ENCODE measurements at places on chromosomes 3 and 15. TPM values are rescaled to one million over a fixed set of nuclear protein-coding genes. Genes with fewer than 3 reads are reported as not detected.

GRCh38 chr15:67469680-67470079 lies 51.3 kb upstream of the C15orf61 start:
- DNase-seq, result no peak

- no peak for DNase-seq
Measured at GRCh38 chr3:177946497-177946896, 589.7 kb upstream of the KCNMB2 start.

GRCh38 chr3:11364181-11364580 lies 92.0 kb downstream of the ATG7 start:
- DNase-seq, result no peak

DNA sequence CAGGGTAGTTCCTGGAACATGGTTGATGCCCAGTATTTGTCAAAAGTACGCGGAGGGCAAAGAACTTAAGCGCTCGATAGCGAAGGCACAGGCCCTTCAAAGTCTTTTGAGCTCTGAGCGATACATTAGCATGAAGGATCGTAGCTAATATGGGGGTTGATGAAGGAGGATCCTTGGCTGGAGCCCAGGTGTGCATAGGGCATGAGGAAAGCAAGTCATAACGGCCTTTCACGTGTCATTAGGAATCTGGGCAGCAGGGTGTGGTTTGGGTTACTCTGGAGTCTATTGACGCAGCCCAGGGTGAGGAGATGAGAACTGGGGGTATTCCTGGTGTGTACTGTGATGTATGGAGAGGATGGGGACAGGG lies 31.7 kb downstream of the SPINK8 start:
- DNase-seq, result peak; percentile 58

GRCh38 chr3:51954105-51954504 lies 1.1 kb upstream of the GPR62 start:
- DNase-seq, result no peak

DNA sequence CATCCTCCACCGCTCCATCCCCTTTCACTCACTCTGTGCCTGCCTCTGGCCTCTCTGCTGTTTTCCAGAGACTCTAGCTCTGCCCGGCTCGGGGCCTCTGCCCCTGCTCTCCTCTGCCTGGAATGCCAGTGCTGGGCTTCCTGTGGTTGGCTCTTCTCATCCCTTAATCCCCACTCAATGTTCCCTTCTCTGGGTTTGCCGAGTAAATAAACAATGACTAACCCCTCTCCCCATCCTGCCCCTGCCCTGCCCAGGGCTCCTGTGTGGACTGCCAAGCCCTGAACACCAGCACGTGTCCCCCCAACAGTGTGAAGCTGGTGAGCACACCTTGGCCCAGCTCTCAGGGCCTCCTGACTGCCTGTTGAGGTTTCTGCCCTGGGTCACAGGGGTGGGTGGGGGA lies 12.2 kb downstream of the STAB1 start:
- no peak for DNase-seq

DNA sequence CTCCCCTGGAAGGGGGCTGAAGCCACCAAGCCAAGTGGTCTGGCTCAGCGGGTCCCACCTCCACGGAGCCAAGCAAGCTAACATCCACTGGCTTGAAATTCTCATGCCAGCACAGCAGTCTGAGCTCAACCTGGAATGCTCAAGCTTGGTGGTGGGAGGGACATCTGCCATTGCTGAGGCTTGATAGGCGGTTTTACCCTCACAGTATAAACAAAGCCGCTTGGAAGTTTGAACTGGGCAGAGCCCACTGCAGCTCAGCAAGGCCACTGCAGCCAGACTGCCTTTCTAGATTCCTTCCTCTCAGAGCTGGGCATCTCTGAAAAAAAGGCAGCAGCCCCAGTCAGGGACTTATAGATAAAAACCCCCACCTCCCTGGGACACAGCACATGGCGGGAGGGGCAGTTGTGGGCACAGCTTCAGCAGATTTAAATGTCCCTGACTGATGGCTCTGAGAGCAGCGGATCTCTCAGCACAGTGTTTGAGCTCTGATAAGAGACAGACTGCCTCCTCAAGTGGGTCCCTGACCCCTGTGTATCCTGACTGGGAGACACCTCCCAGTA lies 23.2 kb upstream of the IGSF10 start:
- DNase-seq, result no peak

DNA sequence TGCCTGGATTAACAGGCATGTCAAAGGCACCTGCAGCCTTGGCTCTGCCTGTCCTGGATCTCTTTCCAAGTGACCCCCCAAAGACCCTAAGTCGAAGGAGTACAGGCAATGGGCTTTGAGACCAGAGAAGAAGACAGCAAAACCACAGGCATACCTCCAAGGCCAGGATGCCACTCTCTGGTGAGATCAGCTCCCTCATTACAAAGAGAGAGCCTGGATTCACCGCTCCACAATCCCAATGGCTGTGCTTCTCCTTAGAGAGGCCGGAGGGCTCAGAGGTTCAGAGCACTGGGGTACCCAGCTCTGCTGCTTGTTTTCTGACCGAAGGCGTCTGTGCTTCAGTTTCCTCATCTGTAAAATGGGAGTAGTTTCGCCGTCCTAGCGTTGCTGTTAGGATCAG lies 154.6 kb upstream of the MEF2A start:
- no peak for DNase-seq

DNA sequence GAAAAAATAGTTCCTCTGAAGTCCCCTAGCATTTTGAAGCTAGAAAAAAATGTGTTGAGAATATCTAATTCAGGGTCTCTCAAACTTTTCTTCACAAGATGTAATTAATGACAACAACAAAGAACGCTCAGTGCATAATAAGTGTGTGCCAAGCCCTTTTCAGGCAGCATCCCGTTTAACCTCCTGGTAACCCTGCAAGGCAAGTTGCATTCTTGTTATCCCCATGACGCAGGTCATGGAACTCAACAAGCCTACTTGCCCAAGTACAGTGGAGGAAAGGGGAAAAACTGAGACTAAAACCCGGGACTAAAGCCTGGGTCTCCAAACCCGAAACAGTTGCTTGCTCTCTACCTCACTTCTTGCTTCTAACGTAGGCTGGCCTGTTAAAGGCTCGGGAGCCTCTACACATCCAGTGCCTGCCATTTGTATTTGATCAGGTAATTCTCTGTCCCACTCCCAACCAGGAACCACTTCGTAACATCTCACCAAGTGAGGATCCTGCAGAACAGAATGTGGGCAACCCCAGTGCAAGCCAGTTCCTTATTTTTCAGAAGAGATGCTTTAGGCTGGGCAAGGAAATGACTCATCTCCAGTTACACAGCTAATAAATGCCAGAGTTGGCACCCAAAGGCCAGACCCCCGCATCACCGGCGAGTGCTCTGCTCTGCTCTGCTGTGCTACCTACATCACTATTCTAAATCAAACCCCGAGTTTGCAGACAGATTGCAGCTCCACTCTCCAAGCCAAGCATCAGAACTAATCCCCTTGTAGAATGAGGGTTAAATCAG lies 28.3 kb downstream of the LMCD1 start:
- no peak for DNase-seq

DNA sequence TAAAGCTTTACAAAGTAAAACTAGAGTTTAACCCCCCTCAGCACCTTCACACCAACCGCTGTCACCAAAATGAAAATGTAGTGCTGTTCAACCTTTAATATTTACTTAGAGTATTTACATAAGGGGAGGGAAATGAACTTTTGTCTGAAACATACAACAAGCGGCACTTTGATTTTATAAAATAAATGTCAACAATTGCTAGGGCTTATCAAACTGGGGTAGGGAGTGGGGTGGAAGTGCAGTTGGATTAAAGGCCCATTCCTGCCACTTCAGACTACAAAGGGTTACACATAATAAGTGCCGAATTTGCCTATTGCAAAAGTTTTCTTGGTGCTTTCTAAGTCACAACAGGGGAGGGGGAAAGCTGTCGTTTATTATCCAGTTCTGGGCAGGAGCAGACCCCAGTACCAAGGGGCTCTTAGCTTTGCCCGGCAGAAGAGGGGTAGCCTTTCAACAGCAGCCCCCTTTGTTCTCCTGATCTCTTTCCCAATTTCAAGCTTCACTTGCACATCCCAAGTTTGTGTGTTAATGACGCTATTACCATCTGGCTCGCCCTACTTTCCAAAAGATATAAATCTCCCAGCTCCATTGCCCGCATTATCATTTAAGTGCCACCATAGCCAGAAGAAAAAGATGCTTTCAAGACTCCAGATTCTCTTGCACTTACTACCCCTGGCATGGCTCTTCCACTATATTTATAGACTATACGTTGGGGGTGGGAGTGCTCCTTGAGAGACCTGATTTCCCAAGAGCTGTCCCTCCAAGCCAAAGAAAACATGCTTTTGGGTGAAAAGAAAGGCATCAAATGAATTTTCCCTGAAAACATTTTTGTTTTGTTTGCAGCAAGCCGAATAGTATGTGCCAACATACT lies 17.0 kb downstream of the SOX2 start:
- DNase-seq, result no peak

DNA sequence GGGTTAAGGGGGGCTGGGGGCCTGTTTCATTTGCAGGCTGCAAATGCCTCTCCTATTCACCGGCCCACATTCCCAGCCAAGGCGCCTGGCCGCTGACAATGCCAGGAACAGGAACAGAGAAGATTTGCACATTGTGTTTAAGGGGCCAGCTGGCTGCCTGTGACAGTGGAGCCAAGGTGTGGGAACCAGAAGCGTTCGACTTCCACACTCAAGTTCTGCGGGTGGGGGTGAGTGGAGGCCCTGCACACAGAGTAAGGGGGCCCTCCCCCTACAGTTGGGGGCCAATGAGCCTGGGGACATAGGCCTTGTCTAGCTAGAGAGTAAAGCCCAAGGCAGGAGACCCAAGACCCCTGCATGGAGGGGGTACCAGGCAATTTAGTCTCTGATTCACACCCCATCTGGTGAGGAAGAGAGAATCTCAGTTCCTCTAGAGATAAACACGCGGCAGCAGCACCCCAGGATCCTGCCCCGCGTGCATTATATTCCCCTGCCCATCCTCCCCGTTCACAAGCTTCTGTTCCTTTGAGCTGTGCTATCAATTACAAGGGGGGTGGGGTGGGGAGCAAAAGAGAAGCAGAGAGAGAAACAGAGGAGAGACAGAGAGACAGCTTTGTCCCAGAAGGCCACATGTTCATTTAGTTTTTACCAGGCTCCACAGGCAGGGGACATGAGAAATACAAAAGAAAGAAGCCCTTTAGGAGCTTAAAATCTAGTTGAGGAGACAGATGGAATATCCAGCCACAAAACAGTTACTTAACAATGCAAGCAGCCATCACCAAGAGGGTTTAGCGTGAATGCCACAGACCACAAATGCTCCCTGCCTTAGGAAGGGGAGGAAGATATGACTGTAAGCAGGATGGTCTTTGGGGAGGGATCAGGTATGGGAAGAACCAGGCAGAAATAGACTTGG lies 9.2 kb downstream of the IGDCC3 start:
- no peak for DNase-seq

- DNase-seq, result no peak
Measured at GRCh38 chr3:53230789-53231188, 25.0 kb downstream of the TKT start.

DNA sequence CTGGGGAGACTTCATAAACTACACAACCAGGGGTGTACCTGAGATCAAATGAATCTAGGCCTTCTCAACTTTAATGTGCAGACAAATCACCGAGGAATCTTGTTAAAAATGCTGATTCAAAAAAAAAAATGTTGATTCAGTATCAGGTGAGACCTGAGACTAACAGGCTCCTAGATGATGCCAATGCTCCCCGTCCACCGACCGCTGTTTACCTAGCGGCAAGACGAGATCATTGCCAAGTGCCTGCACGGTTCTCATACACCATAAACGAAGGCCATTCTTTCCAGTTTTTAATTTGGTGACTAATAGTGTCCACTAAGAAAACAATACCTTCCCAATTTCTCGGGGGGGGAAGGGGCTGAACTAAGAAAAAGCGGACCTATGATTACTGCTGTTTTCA lies 2.5 kb upstream of the FSIP1 start:
- DNase-seq, result no peak

GRCh38 chr15:63502137-63502766 lies 2.1 kb upstream of the USP3 start:
- no peak for DNase-seq

- no peak for DNase-seq
Measured at GRCh38 chr3:129291236-129291886, 12.7 kb downstream of the HMCES start.

GRCh38 chr3:102078854-102079808 lies 229.8 kb downstream of the NFKBIZ start:
- no peak for DNase-seq

Gene ANKUB1
- not detected for total RNA-seq

Gene TUSC7
- not detected for total RNA-seq

Gene CLSTN2
- total RNA-seq, result not detected

Gene C3orf85
- total RNA-seq, result not detected

Gene C3orf22
- not detected for total RNA-seq

Gene THSD4
- total RNA-seq, result not detected

Gene CLRN1
- total RNA-seq, result not detected

Gene IGSF11
- total RNA-seq, result not detected

Gene SNUPN
- 37.3 TPM for total RNA-seq

Gene ZPLD1
- not detected for total RNA-seq

Gene POLQ
- 8.9 TPM for total RNA-seq

Gene GFM1
- 46.1 TPM for total RNA-seq
